ENCODE measurements at places on chromosomes 5 and 9.

DNA sequence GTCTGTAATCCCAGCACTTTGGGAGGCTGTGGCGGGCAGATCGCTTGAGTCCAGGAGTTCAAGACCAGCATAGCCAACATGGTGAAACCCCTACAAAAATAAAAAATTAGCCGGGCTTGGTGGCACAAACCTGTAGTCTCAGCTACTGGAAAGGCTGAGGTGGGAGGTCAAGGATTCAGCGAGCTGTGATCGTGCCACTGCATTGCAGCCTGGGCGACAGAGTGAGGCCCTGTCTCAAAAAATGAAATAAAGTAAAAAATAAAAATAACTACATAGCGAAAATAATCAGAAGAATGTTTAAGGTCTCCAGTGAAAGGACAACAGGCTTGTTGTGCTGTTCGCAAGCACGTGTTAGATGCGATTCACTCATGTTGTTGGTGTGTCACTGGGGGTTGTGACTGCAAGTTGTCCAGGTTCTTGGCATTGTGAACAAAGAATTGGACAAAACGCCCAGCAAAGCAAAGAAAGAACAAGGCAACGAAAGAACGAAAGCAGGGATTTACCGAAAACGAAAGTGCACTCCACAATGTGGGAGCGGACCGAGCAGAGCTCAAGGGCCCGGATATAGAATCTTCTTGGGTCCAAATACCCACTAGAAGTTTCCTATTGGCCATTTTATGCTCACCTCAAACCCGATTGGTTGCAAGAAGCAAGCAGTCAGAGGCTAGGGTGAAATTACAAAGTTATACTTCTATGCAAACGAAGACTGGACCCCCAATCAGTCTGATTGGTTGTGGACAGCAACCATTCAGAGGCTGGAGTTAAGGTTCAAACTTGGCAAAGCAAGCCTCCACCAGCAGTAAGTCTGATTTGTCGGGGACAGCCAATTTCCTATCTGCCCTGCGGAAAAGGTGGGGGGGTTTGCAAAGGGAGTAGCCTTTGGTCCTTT, 844 bp upstream of the MCCC2 start:
- DNase-seq: no peak

DNA sequence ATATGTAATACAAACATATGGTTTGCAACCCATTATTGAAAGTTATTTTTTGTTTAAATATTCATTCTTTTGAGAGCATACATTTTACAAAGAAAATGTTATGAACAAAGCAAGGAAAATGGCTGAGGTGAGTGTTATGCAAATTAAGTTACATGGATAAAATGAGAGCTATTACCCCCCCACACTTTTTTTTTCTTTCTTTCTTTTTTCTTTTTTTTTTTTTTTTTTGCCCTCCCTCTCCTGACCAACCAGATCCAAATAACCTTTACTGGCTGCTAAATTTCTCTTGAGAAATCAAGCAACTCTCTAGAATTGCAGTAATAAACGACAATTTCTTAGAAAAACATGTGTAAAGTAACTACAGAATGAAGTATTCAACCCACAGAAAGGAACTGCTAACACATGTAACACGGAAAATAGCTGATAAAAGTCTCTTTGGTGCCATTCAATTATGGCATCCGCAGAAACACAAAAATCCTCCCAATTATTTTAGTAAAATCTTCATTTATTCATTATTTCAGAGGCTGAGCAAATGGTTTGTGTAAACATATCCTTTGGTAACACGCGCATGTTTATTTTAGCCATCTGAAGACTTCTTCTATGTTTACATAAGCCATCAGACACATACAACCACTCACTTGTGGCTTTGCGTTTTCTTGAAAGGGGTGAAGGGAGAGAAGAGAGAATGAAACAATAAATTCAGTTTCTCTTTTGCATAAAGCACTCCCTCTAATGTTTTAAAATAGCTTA, 216.1 kb downstream of the NFIB start:
- no peak for DNase-seq

GRCh38 chr9:72154468-72155285, 5.4 kb downstream of the GDA start:
- DNase-seq: no peak

GRCh38 chr9:114002986-114003350, 75.1 kb downstream of the AMBP start:
- no peak for DNase-seq

DNA sequence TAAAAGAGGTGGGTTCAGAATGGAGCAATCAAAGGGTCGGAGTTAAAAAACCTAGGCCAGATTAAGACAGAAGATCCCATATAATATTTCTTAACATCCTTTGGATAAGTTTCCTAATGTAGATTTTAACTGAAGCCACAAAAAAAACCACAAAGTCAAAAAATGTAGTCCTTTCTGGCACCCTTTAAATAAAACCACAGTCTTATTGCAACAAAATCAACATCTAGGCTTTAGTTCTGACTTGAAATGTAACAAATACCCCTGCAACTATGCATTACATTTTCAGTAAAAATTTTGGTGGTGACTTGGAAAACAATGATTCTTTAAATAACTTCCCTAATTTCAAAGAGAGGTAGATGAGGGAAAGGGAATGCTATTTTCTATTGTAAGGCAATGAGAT, 109.2 kb downstream of the PSAT1 start:
- no peak for DNase-seq

GRCh38 chr5:345404-346195, 24.1 kb downstream of the AHRR start:
- DNase-seq: no peak

Data from CD8-positive, alpha-beta T cell (primary cell).